Activated CD8-positive, alpha-beta memory T cell treated with anti-CD3 and anti-CD28 coated beads, Interleukin-2, amount 10 ng/mL, durations not matched to agents 7 days and 5 days (primary cell): ENCODE measurements at places on chromosomes 5 and 9. TPM values are rescaled to one million over a fixed set of nuclear protein-coding genes. Genes with fewer than 3 reads are reported as not detected.

IFNA21 gene
- not detected for total RNA-seq

CCL21 gene
- not detected for total RNA-seq

TAF11L13 gene
- total RNA-seq, result not detected

- peak overlapping the region; percentile 74 for H3K27ac ChIP-seq
- H3K4me3 ChIP-seq, result no peak overlapping the region
- peaks cover 82% of the 10 kb centered on the region for H3K4me1 ChIP-seq
- H3K36me3 ChIP-seq, result peaks cover 18% of the 10 kb centered on the region
Measured at GRCh38 chr5:178234750-178235587, 2.4 kb upstream of the PHYKPL start.

GRCh38 chr5:89351222-89351621, 468.2 kb upstream of the MEF2C start:
- no peaks in the 10 kb centered on the region for H3K36me3 ChIP-seq
- H3K27ac ChIP-seq, result no peak overlapping the region
- no peak for DNase-seq
- no peaks in the 10 kb centered on the region for H3K27me3 ChIP-seq
- no peaks in the 10 kb centered on the region for H3K4me1 ChIP-seq

DNA sequence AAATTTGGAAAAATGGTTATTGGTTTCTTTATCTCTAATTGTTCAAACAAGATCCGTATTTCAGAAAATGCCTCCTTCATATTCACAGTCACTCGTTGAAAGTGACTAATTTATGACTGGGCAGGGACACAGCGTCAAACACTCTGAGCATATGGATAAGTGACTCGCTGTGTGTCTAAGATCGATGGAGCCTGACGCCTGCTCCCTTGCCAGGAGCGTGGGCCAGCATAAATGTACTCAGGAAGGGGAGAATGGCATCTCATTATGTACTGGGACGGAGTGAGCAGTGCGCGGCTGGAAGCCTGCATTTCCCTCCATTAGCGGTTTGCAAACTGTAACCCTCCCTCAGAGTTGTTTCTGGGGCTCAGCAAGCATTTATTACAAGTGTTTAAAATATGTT, 79.8 kb upstream of the CAST start:
- H3K27me3 ChIP-seq, result peaks cover 42% of the 10 kb centered on the region
- no peaks in the 10 kb centered on the region for H3K36me3 ChIP-seq
- H3K4me3 ChIP-seq, result no peak overlapping the region
- DNase-seq, result no peak

- no peak overlapping the region for H3K4me3 ChIP-seq
- DNase-seq, result no peak
- H3K27ac ChIP-seq, result no peak overlapping the region
- H3K27me3 ChIP-seq, result peaks cover 3% of the 10 kb centered on the region
Measured at GRCh38 chr9:20292002-20292401, 330.3 kb downstream of the MLLT3 start.

GRCh38 chr9:122125509-122126330, 32.6 kb upstream of the TTLL11 start:
- H3K27me3 ChIP-seq, result peaks cover 34% of the 10 kb centered on the region
- DNase-seq, result no peak
- no peak overlapping the region for H3K27ac ChIP-seq

- no peak for DNase-seq
- H3K4me1 ChIP-seq, result peaks cover 6% of the 10 kb centered on the region
- no peak overlapping the region for H3K4me3 ChIP-seq
- H3K27me3 ChIP-seq, result peaks cover 5% of the 10 kb centered on the region
- no peak overlapping the region for H3K27ac ChIP-seq
Measured at GRCh38 chr5:113186061-113186460, 209.5 kb downstream of the DCP2 start.

DNA sequence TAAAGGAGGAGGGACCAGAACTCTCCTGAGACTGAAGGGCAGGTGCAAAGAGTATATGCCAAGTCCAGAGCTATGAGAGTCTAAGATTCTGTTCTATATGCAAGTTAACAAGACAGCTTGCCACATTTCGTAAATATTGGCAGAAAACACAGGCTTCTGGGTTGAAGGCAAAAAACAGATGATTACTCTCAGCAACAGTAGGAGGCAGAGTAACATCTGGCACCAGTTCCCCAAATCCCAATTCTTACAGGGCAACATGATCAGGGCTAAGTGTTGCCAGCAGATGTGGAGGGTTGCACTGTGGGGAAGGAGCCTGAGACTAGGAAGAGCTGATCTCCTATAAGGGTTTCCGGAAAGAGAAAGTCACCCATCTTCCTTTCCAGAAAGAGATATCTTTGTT, 179.4 kb downstream of the PJA2 start:
- no peak overlapping the region for H3K27ac ChIP-seq
- H3K4me3 ChIP-seq, result no peak overlapping the region
- peaks cover 8% of the 10 kb centered on the region for H3K27me3 ChIP-seq
- no peak for DNase-seq
- no peaks in the 10 kb centered on the region for H3K36me3 ChIP-seq
- no peaks in the 10 kb centered on the region for H3K4me1 ChIP-seq

DNA sequence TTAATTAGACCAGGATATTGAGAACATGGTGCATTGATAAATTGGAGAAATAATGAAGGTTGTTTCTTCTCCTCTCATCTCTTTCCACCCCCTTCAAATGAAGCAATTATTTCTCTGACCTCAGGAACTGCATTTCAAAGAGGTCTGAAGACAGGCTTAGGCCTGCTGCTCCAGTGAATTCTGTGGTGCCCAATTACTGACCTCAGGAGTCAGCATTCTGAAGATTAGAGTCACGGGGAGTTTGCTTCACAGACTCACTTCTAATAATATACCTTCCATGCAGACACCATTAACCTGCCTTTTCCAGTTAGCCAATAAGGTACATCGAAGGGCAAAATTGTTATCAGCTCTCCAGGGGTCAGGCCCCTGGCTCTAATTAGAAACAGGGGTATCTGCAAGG, 270.9 kb downstream of the GAS1 start:
- H3K27ac ChIP-seq, result no peak overlapping the region
- DNase-seq, result no peak
- H3K36me3 ChIP-seq, result no peaks in the 10 kb centered on the region
- H3K4me3 ChIP-seq, result no peak overlapping the region
- no peaks in the 10 kb centered on the region for H3K4me1 ChIP-seq

DNA sequence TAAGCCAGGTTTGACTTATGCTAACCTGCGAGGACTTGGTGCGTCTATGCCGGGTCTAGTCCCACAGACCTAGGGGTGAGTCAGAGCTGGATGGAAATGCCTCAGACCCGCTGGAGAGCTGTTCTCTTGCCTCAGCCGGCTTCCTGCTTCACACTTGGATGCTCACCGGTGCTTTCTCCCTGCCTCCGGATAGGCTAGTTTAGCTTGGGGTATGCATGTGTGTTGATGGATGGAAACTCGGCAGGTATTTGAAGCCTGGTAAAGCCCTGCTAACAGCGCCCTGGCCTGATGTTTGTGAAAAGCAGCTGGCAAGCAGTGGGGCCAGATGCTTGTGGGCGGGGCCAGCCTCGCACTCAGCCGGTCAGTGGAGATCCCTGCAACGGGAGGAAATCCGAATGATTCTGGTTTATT, 29.3 kb downstream of the PRRC2B start:
- no peak overlapping the region for H3K4me3 ChIP-seq
- peaks cover 67% of the 10 kb centered on the region for H3K4me1 ChIP-seq
- H3K36me3 ChIP-seq, result peaks cover 41% of the 10 kb centered on the region
- peak overlapping the region; percentile 57 for H3K27ac ChIP-seq

DNA sequence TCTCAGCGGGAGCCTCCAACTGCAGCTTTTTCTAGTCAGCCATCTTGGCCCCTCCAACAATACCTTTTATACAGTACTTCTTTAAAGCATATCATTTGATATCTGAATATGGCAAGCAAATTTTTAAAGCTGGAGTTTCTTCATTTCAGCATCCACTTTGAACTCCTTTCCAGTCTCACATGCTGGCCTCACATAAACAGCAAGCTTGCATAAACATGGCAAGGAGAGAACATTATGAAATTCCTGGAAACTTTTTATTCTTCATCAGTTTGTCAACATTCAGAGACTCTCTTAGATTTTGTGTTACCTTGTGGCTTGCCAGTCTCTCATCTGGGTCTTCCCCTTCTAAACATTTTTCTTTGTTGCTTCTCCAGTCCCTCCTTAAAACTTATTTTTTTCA, 745.3 kb downstream of the NR2F1-AS1 start:
- H3K27ac ChIP-seq, result no peak overlapping the region
- no peaks in the 10 kb centered on the region for H3K4me1 ChIP-seq
- no peak overlapping the region for H3K4me3 ChIP-seq
- DNase-seq, result no peak
- H3K36me3 ChIP-seq, result no peaks in the 10 kb centered on the region
- H3K27me3 ChIP-seq, result no peaks in the 10 kb centered on the region

DNA sequence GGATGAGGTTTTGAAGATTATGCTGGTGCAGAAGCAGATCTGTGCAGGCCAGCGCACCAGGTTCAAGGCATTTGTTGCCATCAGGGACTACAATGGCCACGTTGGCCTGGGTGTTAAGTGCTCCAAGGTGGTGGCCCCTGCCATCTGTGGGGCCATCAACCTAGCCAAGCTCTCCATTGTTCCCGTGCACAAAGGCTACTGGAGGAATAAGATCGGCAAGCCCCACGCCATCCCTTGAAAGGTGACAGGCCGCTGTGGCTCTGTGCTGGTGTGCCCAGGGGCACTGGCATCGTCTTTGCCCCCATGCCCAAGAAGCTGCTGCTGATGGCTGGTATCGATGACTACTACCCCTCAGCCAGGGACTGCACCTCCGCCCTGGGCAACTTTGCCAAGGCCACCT, 142.5 kb downstream of the SPATA31D1 start:
- no peaks in the 10 kb centered on the region for H3K4me1 ChIP-seq
- DNase-seq, result no peak
- no peak overlapping the region for H3K27ac ChIP-seq

GRCh38 chr9:89404074-89404473, 85.8 kb downstream of the SECISBP2 start:
- H3K4me3 ChIP-seq, result no peak overlapping the region
- DNase-seq, result no peak
- H3K27ac ChIP-seq, result peak overlapping the region; percentile 82
- no peaks in the 10 kb centered on the region for H3K27me3 ChIP-seq
- H3K36me3 ChIP-seq, result peaks cover 84% of the 10 kb centered on the region
- H3K4me1 ChIP-seq, result peaks cover 63% of the 10 kb centered on the region

- no peak overlapping the region for H3K4me3 ChIP-seq
- H3K36me3 ChIP-seq, result no peaks in the 10 kb centered on the region
- no peak overlapping the region for H3K27ac ChIP-seq
- H3K27me3 ChIP-seq, result no peaks in the 10 kb centered on the region
- no peak for DNase-seq
- peaks cover 17% of the 10 kb centered on the region for H3K4me1 ChIP-seq
Measured at GRCh38 chr9:98132158-98132557, 13.1 kb upstream of the TRIM14 start.

DNA sequence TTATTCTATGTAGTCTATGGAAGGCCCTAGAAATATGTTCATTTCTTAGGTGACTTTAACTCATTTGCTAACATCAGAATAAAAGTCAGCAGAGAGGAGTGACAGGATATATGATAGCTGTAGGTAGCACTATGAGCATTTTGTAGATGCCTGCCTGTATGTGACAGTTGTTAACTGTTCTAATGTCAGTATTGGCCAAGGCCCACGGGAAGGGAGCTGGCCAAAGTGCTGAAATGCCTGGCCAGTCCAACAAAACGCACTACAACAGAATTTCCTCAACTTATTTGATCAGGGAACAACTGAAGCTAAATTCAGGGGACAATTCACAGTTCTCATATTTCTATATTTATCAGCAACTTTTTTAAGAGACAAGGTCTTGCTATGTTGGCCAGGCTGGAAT, 20.8 kb downstream of the SV2C start:
- DNase-seq, result peak; percentile 64
- H3K27ac ChIP-seq, result no peak overlapping the region
- H3K4me3 ChIP-seq, result no peak overlapping the region
- H3K36me3 ChIP-seq, result no peaks in the 10 kb centered on the region
- peaks cover 13% of the 10 kb centered on the region for H3K4me1 ChIP-seq

DNA sequence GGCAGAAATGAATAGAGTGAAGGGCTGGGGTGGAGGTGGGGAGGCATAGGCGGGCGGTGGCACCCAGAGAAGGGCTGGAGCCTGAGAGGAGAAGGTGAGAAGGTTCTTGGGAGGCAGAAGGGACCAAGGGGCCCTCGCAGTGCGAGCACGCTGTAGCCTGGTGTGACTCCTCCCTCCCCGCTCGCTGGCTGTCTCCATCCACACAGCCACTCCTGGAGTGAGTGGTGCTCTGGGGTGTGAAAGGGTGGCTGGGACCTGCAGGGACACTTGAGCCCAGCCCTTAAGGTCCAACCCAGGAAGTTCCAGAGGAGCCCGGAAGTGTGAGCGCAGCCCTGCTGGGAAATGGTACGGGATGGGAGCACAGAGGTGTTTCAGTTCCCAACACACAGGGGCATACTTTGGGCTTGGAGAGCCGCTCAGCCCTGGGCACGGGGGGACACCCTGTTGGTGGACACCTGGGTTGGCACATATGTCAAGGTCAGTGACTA, 9.3 kb upstream of the SCGB3A1 start:
- H3K27ac ChIP-seq, result no peak overlapping the region
- H3K27me3 ChIP-seq, result no peaks in the 10 kb centered on the region
- no peak for DNase-seq
- no peak overlapping the region for H3K4me3 ChIP-seq
- no peaks in the 10 kb centered on the region for H3K36me3 ChIP-seq

DNA sequence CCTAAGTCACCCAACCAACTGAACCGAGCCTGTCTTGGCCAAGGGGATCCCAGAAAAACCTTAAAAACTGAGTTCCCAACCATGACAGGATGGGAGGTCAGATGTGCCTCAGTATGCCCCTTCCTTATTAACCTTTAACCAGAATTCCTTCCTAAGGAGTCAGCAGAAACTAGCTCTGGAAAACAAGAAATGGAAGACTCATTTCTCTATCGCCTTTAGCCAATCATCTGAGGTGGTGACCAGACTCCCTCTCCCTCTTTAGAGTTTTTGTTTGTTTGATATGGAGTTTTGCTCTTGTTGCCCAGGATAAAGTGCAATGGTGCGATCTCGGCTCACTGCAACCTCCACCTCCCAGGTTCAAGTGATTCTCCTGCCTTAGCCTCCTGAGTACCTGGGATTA, 37.5 kb downstream of the SLC28A3 start:
- H3K4me3 ChIP-seq, result no peak overlapping the region
- no peak for DNase-seq
- no peak overlapping the region for H3K27ac ChIP-seq
- no peaks in the 10 kb centered on the region for H3K36me3 ChIP-seq

DNA sequence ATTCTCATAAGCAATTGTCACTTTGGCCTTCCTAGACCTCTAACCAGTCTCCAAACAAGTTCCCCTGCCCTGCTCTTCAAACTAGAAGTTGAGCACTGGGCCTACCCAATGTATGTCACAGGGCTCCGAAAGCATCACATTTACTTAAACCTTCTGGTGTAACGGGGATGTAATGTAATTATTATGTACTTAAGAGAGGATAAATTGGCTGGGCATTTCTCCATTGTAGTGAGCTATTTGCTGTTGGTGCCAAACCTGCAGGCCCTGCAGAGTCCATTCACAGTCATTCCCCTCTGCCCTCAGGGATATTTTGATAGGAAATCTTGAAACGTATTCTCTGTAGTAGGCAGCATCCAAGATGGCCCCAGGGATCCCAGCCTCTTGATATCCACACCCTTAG, 64.2 kb upstream of the GNE start:
- no peaks in the 10 kb centered on the region for H3K27me3 ChIP-seq
- H3K4me1 ChIP-seq, result peaks cover 4% of the 10 kb centered on the region
- H3K4me3 ChIP-seq, result no peak overlapping the region
- no peaks in the 10 kb centered on the region for H3K36me3 ChIP-seq
- H3K27ac ChIP-seq, result no peak overlapping the region
- no peak for DNase-seq
